ENCODE measurements at places on chromosomes 2 and 18.

GRCh38 chr2:7861910-7862702, 819.8 kb upstream of the ID2 start:
- DNase-seq, result no peak

DNA sequence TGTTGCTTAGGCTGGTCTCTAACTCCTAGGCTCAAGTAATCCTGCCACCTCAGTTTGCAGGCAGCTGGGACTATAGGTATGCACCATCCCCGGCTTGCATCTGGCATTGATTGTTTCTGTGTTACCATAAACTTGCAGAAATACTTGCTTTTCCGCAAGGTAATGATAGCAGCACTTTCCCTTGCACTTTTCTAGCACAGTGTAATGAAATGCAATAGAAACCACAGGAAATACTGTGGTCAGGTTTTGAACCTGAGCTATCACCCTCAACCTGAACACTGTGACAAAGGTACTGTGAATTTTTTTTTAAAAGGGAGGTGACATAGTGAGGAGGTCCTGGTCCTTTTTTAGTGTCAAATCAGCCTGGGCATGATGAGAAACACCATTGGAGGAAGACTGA, 38.3 kb downstream of the DHRS9 start:
- no peak for DNase-seq

GRCh38 chr2:14189929-14190328, 442.6 kb upstream of the LRATD1 start:
- peak; percentile 90 for DNase-seq

- DNase-seq, result no peak
Observed at GRCh38 chr18:48662011-48662661, 123.3 kb downstream of the CTIF start.

DNA sequence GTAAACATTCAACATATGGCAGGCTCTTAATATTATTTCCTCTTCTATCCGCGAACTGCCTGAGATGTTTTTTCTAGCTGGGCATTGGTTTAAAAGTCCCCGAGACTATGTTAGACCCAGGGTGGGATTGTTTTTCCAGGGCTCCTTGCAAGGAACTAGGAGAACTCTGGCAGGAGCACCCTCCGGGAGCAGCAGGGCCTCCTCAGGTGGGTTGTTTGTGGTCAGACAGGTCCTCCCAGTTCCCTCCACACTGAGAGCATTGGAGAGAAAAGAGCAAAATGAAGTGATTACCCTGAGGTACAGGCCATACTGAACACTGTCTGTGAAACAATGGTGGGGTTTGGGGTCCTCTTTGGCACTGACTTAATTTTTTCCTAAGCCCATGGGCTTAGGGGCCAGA, 115.9 kb upstream of the LGALSL start:
- no peak for DNase-seq

DNA sequence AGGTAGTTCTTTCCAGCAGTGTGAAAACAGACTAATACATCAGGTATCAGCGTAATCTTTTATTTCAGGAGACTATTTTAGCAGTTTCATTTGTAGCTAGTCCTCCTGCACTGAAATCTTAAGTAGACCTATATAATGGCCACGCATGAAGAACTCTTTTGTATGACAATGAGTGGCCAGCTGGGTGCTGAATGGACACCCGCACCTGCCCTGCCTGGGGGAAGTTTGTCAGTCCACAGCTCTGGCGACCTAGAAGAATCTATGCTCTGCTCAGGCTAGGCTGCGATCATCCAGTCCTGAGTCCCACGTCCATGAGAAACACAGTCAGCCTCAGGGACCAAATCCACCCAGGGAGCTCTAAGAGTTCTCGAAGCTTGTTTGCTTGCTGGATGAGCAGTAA, 709.2 kb upstream of the ID2 start:
- DNase-seq, result no peak

- DNase-seq, result peak; percentile 2
Observed at GRCh38 chr2:169291517-169291916, 70.8 kb downstream of the LRP2 start.

- DNase-seq, result peak; percentile 95
Observed at GRCh38 chr18:31042406-31043181, at the start of gene DSC3. Gene DSC3 (minus strand): TSS chr18:31042742. CDS start chr18:31042660, 82 bp downstream.

DNA sequence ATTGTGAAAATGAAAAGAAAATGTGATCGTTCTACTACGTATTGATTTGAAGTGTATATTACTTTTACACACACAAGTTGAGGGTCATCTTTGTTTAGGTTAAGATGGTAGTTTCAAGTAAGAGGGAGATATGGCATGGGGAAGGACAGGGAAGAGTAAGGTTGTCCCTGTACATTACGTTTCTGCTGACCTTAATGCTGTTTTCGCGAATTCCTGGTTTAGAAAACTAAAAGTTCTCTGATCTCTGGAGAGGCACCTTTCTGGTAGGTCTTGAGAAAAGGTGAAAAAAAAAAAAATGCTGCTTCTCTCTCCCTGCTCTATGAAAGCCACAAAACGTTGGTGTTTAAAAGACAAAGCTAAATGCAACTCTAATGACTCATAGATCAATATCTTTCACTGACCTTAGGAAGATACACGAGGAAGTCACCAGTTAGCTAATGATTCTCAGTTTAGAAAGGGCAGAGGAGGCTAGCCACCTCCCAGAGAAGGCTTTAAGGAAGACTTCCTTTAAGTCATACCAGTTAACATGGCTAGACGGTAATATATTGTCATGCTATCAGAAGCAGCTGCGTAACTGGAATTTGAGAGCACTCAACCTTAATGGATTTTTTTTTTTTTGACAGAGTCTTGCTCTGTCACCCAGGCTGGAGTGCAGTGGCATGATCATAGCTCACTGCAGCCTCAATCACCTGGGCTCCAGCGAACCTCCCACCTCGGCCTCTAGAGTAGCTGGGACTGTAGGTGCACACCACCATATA, 13.2 kb downstream of the TXNDC2 start:
- peak; percentile 56 for DNase-seq

GRCh38 chr2:67646714-67647333, 249.7 kb downstream of the ETAA1 start:
- DNase-seq, result no peak

DNA sequence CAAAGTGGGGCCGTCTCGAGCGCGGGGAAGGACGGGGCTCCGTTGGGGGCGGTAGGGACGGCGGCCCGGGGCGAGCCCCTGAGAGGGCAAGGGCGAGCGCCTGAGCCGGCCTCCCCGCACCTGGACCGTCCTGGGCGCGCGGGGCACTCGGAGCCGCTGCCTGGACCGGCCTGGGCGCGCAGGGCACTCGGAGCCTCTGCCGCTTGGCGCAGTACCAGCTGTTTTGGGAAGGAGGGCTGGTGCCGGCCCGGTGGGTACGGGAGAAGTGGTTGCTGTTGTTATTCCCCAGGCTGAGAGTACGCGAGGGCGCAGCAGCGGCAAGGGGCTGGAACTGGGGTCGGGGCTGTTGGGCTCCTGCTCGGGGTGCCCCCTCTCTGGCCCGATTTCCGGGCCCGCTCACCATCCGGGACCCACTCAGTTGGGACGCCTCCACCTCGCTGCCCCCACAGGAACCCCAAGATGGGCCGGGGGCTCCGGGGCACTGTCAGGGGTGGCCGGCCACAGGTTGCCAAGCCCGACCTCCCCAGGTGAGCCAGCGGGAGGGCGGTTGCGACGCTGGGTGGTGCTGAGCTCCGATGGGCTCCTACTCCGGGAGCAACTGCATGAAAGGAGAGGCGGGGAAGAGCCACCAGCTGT, 579 bp downstream of the ARHGEF4 start:
- DNase-seq, result no peak

DNA sequence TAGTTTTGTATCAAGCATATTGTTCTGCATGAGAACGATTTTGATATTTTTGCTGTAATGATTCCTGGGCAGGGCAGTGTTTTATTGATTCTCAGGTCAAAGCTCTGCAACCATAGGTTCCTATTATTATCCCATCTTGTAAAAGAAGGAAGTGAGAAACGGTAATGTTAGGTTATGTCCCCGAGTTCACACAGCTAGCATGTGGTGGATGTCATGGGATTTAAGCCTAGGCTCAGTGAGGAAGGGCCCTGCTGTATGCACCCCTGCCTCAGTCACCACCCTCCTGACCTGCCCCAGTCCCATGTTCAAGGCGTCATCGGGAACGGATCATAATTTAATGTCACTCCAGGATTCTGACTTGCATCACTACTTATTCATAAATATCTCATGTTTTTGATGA, 10.7 kb downstream of the ACP1 start:
- DNase-seq, result no peak

DNA sequence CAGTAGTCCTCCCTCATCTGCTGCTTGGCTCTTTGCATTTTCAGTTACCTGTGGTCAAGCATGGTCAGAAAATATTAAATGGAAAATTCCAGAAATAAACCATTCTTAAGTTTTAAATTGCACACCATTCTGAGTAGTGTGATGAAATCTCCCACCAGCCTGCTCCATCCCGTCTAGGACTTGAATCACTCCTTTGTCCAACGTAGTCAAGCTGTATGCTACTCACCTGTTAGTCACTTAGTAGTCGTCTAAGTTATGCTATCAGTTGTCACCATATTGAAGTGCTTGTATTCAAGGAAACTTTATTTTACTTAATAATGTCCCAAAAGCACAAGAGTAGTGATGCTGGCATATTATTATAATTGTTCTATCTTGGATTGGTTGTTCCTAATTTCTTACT, 172.5 kb downstream of the FIGN start:
- peak; percentile 37 for DNase-seq

DNA sequence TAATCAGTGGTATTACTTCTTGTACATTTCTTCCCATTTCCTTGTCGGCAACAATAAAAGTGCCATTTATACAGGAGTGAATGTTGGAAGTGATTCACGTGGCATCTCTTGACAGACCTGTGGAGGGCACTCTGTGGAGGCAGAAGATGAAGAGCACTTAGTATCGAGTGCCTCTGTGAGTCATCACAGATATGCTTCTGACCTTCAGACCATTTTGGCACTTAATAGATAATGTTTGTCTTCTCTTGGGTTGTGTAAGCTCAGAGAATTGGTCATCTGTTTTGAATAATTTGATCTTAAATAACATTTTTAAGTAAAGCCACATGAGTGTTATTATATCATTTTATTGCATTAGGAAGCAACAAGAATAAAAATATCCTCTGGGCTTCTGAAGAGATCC, 305.5 kb downstream of the PTPRM start:
- DNase-seq, result no peak

DNA sequence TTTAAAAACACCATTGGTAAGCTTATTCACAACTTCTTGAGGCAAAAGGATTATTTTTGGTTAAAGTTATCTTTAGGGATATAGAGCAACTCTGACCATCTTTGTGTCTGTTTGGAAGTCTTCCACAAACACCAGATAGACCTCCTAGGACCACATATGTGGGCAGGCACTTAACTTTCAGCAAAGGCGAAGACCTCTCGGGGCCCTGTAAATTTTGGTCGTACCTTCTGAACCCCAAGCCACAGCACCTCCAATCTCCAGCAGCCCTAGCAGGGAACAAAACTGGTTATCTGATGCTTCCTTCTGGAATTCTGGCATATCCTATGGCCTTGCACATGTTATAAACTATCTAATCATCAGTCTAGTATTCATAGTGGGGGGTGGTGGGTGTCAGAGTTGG, 114.8 kb downstream of the MBD5 start:
- DNase-seq, result no peak

DNA sequence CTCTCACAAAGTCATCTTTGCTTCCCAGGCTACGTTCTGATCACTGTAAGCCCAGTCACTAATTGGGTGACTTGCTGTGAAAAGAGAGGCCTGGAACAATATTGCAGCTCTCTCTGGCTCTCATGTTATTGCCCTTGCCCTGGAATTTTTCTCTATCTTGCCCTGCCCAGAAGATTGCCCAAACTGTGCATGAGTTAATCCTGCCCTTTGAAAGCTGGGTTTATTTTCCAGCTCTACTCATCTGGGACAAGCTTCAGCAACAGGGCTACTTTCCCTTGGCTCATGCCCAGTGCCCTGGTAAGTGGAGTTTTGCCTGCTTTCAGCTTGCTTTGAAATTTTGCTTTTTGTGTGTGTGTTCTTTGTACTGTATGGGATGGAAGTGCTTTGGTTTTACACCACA, 6.9 kb upstream of the EHBP1 start:
- DNase-seq, result no peak

- no peak for DNase-seq
Observed at GRCh38 chr2:105877945-105878344, 133.2 kb downstream of the NCK2 start.

DNA sequence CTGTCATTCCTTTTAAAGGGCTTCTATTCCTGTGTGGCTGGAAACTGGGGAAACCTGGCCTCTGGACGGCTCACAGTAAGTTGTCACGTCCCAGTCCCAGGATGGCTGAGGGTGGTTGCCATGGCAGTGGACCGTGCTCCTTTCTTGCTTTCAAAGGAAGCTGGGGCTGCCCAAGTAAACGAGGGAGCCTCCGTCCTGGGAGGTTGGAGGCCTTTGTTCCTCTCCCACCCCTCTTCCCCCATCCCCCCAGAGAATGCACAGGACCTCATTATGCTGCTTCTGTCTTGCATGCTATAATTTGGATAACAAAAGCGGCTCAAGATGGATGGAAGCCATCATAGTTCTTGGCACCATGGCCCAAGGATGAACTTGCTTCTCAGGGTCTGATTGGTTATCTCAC, 325.5 kb upstream of the HS6ST1 start:
- no peak for DNase-seq

- DNase-seq, result no peak
Observed at GRCh38 chr2:224876522-224876921, 160.4 kb upstream of the CCDC195 start.
